Stimulated activated CD8-positive, alpha-beta memory T cell treated with anti-CD3 and anti-CD28 coated beads, Interleukin-4, amount 100 ng/mL, for 48 hours (primary cell): ENCODE measurements at places on chromosomes 1 and 21.

- peak; percentile 51 for DNase-seq
These were observed 11.9 kb downstream of the THEMIS2 start for GRCh38 chr1:27884006-27884954.

- DNase-seq: no peak
These were observed 45.9 kb downstream of the RGL1 start for GRCh38 chr1:183850852-183851251.

DNA sequence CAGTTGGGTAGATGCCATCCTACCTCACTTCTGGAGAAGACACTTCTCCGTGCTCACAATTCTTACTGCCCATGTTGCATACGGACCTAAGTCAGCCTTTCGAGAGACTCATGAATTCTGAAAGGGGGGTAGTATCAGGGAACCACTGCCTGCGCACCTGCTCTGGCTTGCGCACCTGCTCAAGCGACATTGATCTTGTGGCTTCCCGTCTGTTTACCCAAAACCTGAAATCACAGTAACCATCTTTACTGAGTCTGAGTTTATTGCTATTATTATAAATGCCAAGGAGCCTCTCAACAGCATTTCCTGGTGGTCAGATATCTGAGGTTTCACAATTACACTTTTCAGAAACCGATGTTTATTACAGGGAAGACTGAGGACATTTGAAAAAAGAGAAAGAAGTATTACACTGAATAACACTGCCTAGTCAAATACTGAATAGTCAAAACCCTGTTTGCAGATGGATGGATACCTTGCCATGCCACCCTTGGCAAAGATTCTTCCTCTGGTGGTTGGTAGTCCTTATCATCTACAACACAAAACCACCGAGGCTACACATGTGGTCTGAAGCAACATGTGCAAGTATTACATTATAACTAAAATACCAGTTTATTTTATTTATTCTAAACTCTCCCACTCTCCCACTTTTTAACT, 208.7 kb downstream of the SIPA1L2 start:
- no peak for DNase-seq

GRCh38 chr1:98975113-98975512, 29.5 kb downstream of the PLPPR5 start:
- no peak for DNase-seq

- DNase-seq: peak; percentile 73
These were observed 7.4 kb downstream of the WDR77 start for GRCh38 chr1:111441573-111442192.

DNA sequence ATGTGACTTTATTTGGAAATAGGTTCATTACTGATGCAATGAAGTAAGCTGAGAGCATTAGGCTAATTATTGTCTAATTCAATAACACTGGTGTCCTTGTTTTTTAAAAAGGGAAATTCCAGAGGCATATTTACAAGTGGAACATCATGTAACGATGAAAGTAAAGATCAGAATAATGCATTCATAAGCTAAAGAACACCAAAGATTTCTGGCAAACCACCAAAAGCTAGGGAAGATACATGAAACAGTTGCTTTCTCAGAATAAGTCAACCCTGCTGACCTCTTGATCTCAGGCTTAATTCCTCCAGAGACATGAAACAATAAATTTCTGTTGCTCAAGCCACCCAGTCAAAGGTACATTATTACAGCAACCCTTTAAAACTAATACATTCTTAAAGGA, 20.3 kb upstream of the IFI16 start:
- DNase-seq: no peak

DNA sequence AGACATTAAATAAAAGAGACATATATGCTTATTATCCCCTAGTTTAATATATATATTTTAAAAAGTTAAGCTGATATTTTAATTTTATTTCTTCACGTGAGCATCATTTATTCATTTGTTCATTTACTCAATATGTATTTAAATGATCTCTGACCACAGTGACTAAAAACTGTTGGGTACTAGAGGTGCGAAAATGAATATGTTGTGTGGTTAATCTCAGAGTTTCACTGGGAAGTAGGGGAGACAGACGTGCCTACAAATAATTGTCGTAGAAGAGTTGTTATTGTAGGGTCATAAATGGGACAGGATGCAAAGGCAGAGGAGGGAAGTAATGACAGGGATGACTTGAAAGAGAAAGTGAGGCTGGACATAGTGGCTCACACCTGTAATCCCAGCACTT, 213.0 kb upstream of the CACYBP start:
- DNase-seq: no peak

DNA sequence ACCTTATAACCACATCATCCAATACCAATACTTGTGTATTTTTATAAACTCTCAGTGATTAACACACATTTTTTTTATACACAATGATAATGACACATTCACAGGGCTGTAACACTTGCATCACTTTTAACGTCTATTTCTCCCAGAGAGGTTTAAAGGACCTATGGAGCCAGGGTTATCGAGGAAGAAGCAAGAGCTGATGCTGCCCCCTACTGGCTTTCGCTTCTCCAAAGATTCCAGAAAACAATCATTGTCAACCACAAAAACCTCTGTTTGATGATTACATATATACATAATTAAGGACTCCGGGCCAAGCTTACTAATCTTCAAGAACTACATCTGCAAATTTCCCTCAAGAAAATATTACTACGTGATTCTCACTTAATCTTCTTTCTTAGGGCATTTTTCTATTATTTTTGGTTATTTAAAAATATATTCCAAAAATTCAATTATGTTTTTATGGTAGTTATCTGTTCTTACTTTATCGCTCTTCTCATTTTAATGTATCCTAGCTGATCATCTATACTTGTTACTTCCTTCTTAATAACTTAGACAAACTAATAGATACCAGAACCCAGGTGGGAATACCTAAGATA, 214.5 kb downstream of the VAV3 start:
- DNase-seq: peak; percentile 70

- DNase-seq: no peak
These were observed 192.4 kb upstream of the PTGFR start for GRCh38 chr1:78298349-78298748.

- DNase-seq: no peak
These were observed 241.1 kb upstream of the RAB4A start for GRCh38 chr1:229029879-229030235.

- DNase-seq: no peak
These were observed 28.3 kb upstream of the PPM1J start for GRCh38 chr1:112743174-112744008.

DNA sequence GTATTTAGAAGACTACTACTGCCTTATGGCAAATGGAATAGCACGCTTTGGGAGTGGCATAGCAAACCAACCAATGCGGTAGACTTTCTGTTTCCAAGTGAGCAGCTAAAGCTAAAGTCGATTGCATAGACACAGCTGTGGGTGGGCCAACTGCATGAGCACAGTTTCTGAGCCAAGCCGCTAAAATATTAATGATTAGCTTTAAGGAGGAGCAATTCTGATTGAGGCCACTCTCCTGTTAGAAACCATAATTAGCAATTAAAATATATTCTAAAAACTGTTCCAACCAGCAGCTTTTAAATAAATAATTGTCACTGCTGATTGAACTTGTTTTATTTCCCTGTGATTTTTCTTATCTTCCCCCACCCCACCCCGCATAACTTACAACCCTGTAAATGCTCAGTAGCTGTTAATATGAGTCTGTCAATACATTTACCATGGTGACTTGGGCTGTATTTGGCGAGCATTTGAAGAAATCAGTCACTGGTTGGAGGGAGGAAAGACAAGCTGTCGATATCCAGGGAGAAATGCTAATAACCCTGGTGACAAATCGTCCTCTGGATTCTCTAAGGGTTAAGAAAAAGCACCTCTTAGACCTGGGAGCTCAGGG, 32.2 kb downstream of the RNF220 start:
- no peak for DNase-seq

DNA sequence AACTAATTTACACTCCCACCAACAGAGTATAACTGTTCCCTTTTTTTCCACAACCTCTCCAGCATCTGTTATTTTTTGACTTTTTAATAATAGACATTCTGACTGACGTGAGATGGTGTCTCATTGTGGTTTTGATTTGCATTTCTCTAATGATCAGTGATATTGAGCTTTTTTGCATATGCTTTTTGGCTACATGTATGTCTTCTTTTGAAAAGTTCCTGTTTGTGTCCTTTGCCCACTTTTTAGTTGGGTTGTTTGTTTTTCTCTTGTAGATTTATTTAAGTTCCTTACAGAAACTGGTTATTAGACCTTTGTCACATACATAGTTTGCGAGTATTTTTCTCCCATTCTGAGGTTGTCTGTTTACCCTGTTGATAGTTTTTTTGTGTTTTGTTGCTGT, 375.2 kb downstream of the MATN1 start:
- no peak for DNase-seq

GRCh38 chr1:179229214-179230140, at the start of gene ABL2:
TSS of gene ABL2 (minus strand) at chr1:179229677. CDS start at chr1:179229397, 280 bp downstream.
- peak; percentile 71 for DNase-seq
